ENCODE measurements at places on chromosomes 1 and 21.

DNA sequence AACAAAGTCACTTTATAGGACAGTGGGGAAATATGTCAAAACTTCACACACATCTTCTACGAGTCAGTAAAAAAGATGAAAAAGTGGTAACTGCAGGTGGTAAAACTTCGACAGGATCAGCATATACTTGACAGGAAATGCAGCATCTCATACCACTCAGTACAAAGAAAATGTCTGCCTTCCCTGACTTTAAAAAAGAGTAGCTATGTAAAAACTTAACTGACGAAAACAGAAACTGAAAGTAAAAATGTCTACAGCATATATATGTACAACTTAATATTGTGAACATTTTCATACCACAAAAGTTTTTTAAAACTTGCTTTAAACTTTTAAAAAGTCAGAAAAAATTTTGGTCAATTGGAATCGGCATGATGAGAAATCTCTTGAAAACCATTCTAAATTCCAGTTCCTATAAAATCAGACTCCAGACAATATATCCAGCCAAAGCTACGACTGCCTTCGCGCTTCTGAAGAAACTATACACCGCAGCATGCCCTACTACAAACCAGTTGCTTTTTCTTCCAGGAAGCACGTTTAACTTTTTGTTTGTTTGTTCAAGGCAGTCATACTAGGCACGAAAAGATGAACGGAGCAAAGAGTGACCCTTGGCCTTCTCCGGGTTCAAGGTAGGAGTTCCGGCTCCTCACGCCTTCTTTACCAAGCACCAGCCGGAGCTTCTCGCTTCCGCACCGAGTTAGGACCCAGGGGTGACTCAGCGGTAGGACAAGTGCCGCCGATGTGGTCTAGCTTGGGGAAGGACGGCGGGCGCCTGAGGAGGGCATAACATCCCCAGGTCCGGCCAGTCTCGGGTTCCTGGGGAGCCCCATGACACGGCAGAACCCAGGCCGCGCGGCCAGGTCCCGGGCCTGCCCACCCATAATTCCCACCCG is 612 bp downstream of the PSMA5 start:
- peak; percentile 61 for DNase-seq

GRCh38 chr1:231084353-231084752 is 44.3 kb upstream of the FAM89A start:
- DNase-seq: no peak

DNA sequence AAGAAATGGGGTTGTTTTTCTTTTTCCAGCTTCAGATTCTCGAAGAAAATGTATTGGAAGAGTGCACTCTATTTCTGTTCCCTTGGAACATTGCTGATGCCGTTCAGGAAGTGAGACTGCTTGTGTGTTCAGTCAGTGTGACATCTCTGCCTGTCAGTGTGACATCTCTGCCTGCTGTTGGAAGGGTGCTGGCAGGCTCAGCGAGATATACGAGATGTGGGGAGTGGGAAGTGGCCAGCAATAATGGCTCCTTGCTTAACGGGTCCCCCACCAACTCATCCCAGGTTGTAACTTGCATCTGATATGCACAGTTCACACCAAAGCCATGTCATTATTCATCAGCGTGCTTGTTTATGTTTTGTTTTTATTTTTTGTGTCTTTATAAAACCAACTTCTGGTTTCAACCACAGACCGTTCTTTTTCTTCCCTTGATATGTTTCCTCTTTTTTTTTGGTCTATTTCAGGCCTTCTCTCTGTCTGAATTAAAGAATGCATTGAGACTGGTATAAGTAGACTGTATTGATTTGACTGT is 145.4 kb downstream of the GALNT2 start:
- no peak for DNase-seq

DNA sequence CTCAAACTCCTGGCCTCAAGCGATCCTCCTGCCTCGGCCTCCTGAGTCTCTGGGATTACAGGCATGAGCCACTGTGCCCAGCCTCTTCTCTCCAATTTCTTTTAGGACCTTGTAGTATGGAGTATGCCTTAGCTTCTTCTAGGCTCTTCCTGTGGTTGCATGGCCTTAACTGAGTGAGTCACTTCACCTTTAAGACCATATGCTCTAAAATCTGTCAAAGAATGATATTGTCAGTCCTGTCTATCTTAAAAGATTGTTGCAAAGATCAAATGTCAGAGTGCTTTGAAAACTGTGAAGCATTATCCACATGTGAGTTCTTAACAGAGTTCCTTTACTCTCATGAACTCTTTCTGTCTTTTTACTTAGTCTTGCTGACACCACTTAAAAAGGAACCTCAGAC is 37.2 kb downstream of the ATP2B4 start:
- peak; percentile 43 for DNase-seq

GRCh38 chr1:245304698-245305097 is 149.9 kb downstream of the KIF26B start:
- no peak for DNase-seq

DNA sequence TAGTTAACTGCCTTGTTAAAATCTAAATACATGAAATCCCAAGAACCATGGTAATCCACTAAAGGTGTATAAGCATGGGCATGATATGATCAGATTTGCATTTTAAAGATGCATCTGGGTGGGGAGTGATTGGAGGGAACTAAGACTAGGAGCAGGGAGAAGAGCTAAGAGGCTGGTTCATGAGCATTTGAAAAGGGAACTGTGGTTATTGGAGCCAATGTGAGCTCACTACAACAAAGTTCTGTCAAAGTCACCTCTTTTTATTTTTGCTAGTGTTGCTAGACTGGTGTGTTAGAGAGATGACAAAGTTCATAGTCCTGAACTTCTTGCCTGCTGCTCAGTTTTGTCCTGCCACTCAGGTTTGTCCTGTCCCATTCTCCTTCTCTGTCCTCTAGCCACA is 67.1 kb upstream of the LRRC8D start:
- no peak for DNase-seq

DNA sequence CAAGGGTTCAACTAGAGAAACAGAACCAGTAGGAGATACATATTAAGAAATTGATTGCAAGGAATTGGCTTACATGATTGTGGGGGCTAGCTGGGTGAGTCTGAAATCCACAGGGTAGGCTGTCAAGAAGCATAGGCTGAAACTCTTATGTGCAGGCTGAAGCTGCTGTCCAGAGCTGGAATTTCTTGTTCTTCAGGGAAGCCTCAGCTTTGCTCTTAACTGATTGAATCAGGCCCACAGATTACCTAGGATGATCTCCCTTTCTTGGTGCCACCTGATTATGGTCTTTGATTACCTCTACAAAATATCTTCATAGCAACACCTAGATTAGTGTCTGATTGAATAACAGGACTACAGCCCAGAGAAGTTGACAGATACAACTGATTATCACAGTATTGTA is 22.5 kb upstream of the FRRS1 start:
- no peak for DNase-seq

GRCh38 chr1:243457363-243457982 is 201.6 kb downstream of the SDCCAG8 start:
- DNase-seq: no peak

GRCh38 chr1:65825741-65826140 is 33.0 kb downstream of the PDE4B start:
- no peak for DNase-seq

- no peak for DNase-seq
Observed at GRCh38 chr21:35943752-35944151, 116.6 kb downstream of the SETD4 start.

- no peak for DNase-seq
Observed at GRCh38 chr1:100070201-100070939, 62.4 kb downstream of the SASS6 start.

DNA sequence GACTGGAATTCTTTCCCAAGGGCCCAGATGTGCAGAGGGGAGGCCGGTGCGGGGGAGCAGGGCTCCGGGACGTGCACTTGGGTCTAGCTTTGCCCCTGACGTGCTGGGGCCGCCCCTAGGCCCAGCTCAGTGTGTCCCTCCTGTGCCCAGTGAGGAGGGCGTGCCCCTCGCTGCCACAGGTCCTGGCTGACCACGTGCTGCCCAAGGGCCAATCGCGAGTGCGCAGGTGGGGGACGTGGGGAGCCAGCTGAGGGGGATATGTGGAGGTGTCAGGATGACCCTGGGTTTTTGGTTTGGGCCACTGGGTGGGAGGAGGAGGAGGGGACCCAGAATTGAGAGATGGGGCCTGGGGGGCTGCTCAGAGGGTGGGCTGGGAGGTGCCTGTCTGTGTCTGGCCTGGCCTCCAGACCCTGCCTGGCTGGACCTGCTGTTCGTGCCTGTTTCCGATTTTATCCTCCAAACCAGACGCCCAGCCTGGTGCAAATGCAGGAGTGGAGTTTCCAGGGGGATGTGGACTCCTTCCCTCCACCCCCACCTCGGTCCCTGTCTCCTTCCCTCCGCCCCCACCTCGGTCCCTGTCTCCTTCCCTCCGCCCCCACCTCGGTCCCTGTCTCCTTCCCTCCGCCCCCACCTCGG is 6.1 kb upstream of the RNF223 start:
- DNase-seq: no peak

- peak; percentile 22 for DNase-seq
Observed at GRCh38 chr21:41121785-41122415, 46.1 kb upstream of the BACE2 start.

DNA sequence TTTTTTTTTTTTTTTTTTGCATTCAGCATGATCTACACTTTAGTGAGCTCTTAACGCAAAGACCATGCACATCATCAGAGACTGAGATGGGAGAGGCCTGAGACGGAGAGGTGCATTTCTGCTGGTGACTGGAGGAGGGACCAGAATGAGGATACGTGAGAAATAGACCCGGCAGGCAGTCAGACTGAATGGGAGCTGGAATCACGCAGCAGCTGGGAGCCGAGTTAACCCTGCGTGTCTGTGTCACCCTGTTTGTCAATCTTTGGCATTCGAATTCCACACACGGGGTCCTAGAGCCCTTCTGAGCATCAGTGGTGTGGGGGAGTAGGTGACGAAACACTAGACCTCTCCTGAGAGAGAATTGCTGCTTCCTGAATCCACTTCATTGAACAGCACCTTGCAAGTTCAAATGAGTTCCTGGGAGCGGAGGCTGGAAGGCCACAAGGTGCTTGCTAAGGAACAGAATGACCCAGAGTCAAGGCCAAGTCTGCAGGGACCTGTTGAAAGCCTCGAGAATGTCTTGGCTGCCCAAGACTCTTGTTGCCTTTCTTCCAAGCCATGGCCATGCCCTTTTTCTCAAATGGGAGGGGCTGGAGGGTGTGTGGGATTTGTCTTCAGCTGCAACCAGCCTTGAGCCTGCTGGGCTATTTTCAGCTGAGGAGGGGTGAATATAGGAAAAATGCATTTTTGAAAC is 123.3 kb downstream of the CNIH3 start:
- no peak for DNase-seq

GRCh38 chr1:226542623-226543103 is 5.9 kb upstream of the STUM start:
- no peak for DNase-seq

DNA sequence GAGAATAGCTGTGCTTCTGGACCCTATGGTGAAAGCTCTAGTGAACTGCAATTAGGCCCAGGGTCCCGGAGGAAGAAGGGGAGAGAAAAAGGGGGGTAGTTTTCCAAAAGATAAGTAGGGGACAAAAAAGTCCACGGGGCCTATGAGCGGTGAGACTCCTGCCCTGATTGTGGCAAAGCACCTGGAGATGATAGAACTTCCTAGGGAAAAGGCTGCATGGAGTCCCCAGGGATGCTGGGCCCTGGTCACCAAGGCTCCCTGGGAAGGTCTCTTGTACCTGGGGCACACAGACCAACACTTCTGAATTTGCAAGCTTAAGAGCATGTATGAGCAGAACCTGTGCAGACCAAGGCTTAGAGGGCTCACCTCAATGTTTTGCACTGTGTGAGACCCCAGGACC is 5.4 kb upstream of the SHISA4 start:
- DNase-seq: no peak

- DNase-seq: no peak
Observed at GRCh38 chr1:31453384-31454079, 40.5 kb downstream of the SERINC2 start.

- DNase-seq: no peak
Observed at GRCh38 chr1:145982010-145982723, 14.2 kb downstream of the TXNIP start.

DNA sequence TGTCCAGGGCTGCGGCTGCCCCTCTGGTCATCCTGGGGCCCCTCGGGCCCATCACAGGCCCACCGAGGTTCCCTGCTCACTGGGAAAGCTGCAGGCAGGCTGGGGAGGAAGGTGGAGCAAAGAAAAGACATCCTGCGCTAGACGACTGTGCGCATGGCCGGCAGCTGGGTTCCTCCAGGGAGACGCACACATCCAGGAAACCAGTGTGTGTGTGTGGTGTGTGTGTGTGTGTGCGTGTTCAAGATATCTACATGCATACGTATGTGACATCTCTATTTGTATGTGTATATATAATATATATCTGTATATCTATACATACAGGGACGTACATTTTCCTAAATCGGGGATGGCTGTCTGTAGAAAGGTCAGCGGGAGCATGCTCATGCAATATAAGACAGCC is 63.7 kb downstream of the ACOT7 start:
- DNase-seq: no peak

- DNase-seq: no peak
Observed at GRCh38 chr1:61450872-61451571, 273.9 kb downstream of the TM2D1 start.

DNA sequence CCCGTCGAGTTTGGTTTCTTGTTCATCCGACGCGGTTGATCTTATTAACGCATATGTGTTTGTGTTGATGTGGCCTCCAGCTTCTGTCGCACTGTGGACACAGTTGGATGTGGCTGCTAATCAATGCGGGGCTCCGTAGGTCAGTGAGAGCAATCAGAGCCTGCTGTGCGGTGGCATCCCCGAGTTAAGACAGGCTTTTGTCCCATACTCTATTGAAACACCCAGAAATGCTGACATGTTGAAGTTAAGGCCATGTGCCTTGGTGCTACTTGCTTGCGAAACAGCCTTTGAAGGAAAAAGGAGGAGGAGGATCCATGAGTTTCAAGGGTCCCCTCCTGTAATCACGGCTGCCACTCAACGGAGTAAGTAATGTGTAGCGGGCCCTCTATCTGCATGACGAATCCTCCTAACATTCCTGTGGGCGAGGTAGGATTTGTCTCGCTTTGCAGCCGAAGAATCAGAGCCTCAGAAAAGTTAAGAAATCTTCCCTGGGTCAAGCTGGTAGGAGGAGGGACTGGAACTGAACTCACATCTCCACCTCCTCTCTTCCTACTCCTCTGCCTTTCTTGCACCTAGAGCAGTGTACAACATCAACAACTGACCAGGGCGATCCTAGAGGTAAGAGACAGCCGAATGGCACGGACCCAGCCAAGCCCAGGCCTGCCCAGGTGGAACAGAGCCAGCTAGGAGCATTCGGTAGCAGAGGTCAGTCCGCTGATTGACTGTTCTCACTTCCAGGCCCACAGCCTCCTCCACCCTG is 19.5 kb downstream of the PDE9A start:
- DNase-seq: no peak

DNA sequence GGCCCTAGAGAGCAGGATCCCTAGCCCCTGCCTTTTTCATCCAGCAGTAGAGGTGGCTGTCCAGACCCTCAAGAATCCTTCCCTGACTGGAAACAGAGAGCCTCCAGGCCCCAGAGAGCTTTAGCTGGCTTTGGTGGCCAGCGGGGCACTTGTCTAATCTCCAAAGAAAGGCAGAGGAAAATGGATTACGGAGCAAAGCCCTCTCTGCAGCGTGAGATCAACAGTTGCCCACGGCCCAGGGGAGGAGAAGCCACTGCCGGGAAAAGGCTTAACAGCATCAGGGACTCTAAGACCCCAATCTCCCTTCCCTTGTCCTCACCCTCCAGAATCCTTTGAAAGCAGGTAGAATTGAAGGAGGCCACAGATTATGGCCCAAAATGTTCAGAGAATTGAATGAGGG is 35.8 kb upstream of the GRIK3 start:
- no peak for DNase-seq
